ENCODE measurements at places on chromosomes 13 and 19.

DNA sequence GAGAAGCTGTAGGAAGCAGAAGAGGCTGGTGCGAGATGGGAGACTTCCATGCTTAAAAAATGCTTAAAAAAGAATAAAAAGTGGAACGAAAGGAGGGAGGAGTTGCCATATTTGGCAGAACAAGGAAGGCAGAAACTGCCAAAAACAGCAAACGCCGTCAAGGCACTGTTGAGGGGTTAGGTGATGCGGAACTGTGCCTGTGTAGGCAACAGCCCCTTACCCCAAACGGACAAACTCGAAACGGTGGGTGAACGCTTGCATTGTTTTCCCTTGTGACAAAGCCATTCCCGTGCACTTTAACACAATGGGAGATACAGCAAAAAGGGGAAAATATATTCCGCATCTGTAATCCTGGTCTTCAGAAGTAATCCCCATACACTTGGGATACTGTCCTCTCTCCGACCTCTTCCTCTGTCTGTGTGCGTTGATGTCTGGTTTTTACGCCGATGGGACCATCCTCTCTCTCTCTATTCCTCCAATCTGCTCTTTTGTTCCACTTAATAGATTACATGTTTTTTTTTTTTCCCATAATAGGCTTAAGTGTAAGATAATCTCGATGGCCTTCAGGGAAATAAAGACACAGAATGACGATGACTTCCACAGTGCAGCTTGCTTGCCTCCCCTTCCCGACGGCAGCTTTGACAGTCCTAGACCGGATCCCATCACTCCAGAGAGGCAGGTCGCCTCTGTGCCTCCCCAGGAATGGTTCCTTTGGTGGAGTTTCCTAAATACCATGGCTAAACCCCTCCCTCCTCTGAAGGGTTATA, 132.7 kb upstream of the RNF113B start:
- no peak for DNase-seq

DNA sequence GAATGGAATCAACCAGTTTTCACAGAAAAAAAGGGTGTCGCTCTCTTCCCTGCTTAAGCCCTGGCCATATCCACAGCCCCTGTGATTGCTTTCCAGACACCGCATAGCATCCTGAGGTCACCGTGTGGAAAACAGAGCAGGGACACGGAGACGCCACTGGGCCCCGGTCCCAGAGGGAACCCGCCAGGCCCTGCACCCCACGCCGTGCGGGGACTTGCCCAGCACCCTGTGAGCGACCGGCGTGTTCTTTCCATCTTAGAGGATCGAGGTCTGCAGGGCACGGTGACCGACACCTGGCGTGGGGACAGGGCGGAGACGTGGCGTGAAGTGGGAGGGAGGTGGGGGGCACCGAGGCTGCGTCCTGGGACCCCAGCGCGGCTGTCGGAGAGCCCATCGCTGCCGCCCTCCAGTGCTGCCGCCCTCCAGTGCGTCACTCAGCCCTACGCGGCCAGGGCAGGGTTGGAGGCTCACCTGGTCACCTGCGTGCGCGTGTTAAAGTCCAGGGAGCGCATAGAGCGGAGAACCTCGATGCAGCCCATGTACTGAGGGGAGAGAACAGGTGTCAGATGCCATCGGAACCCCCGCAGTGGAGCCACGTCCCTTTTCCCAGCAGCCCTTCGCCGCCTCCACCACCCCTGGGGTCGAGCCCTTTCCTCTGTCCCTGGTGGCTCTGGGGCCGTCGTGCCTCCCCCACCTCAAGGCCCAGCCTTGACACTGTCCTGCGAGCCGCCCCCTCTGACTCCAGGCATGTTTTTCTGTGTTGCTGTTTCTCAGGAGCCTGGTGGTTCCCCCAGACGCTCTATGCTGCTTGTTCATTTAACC, 20.2 kb downstream of the SHC2 start:
- no peak for DNase-seq

DNA sequence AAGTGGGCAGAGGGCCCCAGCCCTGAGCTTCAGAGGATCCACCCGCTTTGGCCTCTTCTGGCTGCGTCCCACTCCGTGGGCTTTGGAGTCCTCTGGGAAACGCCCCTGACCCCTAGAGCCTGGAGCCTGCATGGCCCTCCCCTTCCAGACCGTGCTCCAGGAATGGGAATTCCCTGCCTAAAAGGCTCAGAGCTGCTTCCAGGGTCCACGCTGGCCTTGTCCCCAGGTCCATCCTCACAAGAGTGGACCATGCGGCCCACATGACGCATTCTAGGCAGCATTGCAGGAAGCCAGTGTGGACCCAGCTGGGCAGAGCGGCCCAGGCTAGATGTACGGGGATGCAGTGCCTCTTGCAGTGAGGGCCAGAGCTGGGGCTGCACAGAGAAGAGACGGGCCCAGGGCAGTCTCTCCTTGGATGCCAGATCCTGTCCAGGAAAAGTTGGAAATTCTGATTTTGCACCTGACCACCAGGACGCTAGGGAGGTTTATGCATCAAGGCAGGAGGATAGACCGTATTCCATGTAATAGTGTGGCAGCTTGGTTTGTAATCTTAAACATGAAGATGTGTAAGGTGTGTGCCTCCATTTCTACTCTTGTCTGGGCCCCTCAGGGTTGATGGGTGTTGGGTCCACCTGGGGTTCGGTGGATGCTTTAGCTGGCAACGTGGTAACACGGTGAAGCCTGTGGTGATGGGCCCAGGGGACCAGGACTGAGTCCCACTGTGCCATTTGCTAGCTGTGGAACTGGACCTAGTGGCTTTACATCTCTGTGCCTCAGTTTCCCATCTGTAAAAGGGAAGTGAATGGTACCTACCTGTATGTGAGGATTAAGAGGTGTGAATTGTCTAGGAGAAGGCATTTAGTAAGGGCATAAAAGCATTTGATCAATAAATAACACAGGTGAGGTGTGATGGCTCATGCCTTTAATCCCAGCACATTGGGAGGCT, 14.8 kb upstream of the FXYD3 start:
- DNase-seq = no peak

GRCh38 chr13:39054112-39054511, 15.9 kb downstream of the NHLRC3 start:
- DNase-seq = no peak

DNA sequence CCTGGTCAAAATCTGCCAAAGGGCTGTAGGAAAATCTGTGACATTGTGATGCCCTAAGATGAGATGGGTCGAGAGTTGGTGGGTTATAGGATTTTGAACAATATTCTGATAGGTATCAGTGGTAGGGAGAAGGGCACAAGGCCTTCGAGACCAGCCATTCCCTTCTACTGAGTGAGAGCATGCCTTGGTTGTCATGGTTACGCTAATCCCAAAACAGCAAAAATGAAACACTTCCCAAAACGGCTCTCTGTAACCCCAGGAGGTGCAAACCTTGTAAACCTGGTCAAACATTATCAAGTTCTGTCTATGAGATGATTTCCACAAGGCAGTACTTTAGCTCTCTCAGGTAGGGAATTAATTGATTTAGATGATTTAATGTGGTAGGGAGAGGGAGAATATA, 158.7 kb upstream of the RNF113B start:
- DNase-seq = no peak

- no peak for DNase-seq
Measured at GRCh38 chr13:99415851-99416331, 85.4 kb upstream of the TM9SF2 start.

DNA sequence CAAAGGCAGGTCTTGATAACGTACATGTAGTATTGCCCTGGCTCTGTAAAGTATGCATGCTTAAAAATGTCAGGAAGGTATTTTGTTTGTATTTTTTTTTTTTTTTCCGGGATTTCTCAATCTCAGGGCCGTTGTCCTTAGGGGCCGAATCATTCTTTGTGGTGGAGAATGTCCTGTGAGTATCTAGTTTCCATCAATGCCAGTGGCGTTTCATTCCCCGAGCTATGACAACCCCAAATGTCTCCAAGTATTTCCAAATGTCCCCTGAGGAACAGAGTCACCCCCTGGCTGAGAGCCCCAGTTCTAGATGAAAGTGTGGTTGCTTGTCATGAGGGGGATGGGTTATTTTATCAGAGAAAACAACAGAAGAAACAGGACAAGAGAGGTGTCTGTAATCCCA, 68.7 kb downstream of the ACSBG2 start:
- no peak for DNase-seq

GRCh38 chr19:15197942-15198341, 2.9 kb downstream of the NOTCH3 start:
- DNase-seq = no peak

GRCh38 chr13:113151745-113152690, 6.4 kb upstream of the PROZ start:
- peak; percentile 40 for DNase-seq

GRCh38 chr19:3304871-3305423, 61.4 kb upstream of the NFIC start:
- DNase-seq = no peak

- DNase-seq = no peak
Measured at GRCh38 chr13:58463841-58464240, 832.3 kb downstream of the PCDH17 start.

DNA sequence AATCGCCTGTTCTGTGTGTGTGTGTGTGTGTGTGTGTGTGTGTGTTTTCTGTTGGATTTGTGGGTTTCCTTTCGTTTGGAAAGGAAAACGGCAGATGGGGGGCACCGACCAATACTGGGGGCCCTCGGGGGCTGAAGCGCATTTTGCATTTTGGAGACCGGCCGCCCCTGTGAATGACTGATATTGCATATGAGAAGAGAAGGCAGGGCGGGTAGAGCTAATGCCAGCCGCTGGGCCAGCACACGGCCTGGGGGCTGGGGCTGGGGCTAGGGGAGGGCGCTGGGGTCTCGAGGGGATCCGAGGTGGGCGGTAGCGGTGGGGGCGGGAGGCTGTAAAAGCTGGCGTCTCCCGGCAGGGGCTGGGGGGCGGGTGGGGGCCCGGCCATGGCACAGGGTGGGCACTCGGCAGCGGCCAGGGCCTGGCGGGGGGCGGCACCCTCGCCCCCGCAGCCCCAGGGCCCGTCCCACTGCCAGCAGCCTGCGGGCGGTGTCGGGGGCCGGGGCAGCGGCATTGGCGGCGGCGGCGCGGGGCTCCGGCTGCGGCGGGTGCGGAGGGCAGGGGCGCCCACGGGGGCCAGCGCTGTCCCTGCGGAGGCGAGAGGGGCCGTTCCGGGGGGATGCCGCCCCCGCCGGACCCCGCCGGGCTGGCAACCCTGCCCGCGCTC, 11.2 kb downstream of the ANO8 start:
- no peak for DNase-seq

DNA sequence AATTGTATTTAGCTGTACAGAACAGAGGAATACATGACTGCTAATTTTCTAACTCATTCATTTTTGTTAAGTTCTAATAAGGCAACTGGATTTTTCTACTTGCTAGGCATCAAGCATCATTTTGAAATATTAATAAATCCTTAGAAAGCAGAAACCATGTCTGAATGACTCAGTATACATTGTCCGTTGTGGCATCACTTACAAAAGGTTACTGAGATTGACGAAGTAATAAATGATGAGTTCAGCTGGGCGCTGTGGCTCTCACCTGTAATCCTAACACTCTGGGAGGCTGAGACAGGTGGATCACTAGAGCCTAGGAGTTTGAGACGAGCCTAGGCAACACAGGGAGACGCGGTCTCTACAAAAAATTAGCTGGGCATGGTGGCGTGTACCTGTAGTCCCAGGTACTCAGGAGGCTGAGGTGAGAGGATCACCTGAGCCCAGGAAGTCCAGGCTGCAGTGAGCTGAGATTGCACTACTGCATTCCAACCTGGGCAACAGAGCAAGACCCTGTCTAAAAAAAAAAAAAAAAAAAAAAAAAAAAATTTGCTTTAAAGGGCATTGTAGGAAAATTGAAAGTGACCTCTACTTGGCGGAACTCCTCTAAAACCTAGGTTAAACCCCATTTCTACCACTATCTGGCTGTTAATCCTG, 36.6 kb downstream of the LHFPL6 start:
- DNase-seq = no peak

DNA sequence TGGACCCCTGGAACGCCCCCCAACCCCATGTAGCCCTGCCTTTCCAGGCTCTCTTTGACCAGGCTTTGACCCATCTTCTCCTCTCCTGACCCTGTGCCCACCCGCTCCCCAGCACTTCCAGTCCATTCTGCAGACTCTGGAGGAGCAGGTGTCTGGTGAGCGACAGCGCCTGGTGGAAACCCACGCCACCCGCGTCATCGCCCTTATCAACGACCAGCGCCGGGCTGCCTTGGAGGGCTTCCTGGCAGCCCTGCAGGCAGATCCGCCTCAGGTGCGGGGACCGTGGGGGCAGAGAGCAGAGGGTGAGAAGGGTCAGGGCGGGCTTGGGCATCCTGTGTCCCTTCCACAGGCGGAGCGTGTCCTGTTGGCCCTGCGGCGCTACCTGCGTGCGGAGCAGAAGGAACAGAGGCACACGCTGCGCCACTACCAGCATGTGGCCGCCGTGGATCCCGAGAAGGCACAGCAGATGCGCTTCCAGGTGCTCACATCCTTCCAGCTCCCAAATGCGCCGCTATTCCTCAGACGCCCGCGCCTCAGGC, 6.1 kb downstream of the APLP1 start:
- DNase-seq = no peak

DNA sequence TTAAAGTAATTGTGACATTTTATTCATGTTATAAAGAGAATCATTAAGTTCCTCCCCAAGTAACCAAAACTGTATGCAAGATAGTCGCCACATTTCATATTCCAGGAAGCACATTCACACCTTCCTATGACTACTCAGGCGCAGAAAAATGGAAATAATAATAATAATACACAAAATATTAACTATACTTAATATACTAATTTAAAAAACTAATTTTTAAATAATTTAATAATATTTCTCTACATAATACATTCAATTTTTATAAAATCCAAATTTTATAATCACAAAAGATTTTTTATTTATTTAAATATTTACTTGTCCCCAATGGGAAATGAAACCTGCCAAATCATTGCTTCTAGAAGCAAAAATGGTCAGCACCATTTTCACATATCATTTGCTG, 797.4 kb upstream of the GPC6 start:
- no peak for DNase-seq

DNA sequence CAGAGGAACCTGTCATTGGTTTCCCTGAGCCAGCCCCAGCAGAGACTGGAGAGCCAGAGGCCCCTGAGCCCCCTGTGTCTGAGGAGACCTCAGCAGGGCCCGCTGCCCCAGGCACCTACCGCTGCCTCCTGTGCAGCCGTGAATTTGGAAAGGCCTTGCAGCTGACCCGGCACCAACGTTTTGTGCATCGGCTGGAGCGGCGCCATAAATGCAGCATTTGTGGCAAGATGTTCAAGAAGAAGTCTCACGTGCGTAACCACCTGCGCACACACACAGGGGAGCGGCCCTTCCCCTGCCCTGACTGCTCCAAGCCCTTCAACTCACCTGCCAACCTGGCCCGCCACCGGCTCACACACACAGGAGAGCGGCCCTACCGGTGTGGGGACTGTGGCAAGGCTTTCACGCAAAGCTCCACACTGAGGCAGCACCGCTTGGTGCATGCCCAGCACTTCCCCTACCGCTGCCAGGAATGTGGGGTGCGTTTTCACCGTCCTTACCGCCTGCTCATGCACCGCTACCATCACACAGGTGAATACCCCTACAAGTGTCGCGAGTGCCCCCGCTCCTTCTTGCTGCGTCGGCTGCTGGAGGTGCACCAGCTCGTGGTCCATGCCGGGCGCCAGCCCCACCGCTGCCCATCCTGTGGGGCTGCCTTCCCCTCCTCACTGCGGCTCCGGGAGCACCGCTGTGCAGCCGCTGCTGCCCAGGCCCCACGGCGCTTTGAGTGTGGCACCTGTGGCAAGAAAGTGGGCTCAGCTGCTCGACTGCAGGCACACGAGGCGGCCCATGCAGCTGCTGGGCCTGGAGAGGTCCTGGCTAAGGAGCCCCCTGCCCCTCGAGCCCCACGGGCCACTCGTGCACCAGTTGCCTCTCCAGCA, 4.2 kb downstream of the ZNF574 start:
- DNase-seq = no peak

- DNase-seq = no peak
Measured at GRCh38 chr19:10544753-10545251, 1.1 kb downstream of the ATG4D start.

GRCh38 chr19:38036707-38037611, 130.0 kb downstream of the SIPA1L3 start:
- no peak for DNase-seq

All from fibroblast of skin of left quadriceps (primary cell).